8988T (cell line): ENCODE measurements at places on chromosomes 5 and 9.

DNA sequence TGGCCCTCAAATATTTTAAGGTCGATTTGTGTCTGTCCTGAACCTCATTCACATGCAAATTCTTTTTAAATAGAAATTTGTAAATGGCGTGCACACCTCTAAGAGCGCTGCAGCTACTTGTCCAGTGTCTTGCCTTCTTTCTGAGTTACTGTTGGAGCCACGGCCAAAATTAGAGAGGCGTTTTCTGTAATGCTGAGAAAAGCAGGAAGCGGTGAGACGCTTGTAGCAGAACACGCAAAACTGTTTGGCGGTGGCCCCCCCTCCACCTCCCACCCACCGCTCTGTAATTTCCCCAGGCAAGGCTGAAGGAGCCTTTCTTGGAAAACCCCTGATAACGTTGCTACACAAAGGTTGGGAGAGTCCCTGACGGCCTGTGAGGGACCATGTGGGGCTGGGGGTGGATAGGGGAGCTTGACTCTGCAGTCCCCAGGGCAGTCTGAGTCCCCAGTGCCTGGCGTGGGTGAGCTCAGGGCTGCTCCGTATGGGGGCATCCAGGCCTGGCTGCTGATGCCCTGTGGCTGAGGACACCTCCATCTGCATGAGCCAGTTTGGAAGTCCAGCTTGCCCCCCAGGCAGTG is 96.5 kb downstream of the GADD45G start:
- no peak for DNase-seq

DNA sequence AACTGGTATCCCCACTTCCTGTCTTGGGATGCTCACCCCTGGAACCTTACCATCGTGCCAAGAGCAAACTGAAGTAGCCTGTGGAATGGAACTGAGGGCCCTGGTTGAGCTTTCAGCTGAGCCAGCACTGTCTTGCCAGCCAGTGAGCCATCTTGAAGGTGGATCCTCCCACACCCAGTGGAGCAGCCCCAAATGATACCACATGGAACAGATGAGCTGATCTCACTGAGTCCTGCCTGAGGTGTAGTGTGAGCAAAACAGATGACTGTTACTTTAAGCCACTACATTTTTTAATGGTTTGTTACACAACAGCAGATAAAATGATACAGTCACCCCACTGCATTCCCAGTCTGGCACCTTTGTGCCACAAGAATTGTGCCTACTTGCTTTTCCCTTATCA is 2.2 kb upstream of the PCYOX1L start:
- DNase-seq = no peak

DNA sequence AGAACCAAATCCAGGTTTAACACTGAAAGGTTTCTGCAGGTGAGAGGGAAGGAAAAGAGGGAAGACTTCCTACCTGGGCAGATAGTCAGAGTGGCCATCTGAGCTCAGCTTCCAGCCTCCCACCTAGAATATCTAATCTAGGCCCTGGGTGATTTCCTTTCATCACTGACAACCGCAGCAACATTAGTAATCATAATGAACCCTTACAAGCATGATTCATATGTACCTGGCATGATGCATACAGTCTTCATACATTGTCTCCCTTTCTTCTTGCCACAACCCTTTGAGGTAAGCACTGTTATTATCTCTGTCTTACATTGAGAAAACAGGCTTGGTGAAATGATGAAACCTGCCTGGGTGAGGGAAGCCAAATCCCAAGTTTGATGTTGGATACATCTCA is 13.5 kb downstream of the AFAP1L1 start:
- no peak for DNase-seq

DNA sequence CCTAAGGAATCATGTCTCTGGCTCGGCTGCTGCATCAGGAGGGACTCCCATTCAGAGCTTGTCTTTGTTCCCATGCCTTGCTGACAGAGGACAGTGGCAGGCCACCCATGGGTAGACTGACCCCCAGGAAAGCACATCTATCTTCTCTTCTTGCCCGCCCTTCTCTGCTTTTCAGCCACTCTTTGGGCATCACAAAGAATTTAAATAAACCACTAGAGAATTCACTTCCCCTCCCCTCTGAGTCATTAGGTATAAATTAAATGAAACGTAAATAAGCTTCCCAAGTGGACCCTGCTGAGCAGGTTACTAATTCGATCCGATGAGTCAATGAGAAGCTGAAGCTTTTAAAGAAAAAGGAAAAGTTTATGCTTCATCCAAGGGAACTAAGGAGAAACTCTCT is 97.0 kb downstream of the DRD1 start:
- no peak for DNase-seq

DNA sequence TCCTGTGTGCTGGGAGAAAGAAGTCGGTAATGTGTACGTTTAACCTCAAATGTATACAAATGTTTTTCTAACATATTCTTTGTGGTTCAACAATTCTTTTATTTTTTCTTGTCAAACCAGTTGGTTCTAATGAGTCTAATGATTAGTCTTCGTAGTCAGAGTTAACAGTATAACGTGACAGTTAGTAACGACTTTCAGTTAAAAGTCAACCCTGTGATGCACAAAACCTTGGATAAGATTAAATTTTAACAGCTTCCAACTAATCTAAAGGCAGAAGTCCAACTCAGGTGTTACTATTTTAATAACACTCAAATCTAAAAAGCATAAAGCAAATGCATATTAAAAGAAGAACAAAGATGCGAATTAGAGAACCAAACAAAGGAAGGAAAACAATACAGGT is 47.0 kb downstream of the SEMA6A start:
- no peak for DNase-seq

GRCh38 chr5:62011089-62011664 is 294.8 kb upstream of the KIF2A start:
- no peak for DNase-seq

DNA sequence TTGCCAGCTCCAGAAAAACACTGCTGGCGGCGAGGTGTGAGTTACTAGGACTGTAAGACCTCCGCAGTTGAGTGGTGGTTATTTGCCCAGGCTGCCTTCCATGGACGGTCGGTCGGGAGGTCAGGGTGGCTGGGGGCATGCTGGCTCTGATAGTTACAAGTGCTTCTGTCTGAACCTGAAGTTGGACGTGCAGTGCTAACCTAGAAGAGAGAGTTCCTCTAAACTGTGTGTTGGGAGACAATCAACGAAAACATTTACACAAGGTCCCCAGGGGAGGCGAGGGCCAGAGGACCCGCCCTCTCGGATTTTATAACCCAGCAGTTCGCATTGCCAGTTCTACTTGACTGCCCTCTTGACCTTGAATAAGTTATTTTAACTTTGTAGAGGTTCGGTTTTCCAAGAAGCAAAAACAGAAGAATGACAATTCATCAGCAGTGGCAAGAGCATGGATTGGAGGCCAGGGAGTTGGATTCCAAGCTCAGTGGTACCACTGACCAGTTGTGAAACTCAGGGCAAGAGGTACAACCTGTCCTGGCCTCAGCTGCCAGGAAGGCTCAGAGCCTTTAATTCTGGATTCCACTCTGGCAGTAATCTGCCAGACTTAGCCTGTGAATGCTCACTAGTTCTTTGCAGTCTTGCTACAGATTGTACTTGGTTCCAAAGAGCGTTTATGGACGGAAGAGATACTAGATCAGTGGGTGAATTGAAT is 28.7 kb upstream of the PDE8B start:
- DNase-seq = no peak

DNA sequence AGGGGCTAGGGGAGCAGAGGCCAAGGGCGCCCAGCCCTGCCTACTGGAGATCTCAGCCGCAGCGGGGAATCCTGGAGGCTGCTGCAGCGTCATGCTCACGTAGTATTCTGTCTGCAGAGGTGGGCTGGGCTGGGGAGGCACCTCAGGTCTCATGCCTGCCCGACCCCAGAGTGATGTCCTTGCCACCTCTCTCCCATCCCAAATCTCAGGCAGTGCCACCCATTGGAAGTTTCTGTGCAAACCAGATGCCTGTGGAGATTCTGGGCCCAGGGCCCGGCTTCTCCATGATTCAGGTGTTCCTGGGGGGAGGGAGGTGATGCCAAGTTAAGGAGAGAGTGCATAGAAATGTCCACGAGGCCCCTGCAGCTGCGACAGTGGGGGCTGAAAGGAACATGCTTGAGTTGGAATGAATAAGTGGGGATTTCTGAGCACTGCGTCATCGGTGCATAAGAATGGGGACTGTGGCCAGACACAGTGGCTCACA is 72.0 kb downstream of the ANKRD33B start:
- DNase-seq = no peak

- DNase-seq = no peak
These were observed 53.7 kb upstream of the RPL26L1 start for GRCh38 chr5:172905346-172906140.

GRCh38 chr5:101976933-101977332 is 319.2 kb downstream of the SLCO4C1 start:
- DNase-seq = no peak

DNA sequence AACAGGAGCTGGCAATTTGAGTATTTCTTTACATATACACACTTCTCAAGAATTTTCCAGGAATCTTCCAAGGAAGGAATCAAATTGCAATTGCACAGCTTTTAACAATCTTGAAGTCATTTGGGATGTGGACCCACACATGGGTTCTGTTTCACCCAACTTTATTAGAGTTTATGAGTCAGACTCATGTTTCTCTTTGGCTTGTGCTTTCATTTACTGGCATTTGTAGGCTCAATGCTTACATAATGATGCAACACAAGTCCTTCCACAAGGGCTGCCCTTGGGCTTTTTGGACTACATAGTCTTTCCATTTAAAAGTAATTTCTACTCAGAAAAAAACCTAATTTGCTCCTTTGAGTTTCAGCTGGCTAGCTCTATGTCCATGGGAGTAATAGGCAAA is 4.6 kb upstream of the CDC37L1 start:
- DNase-seq = no peak

GRCh38 chr5:122429545-122430318 is 117.7 kb downstream of the SNCAIP start:
- no peak for DNase-seq

GRCh38 chr5:75465480-75465879 is 45.9 kb downstream of the CERT1 start:
- DNase-seq = no peak

DNA sequence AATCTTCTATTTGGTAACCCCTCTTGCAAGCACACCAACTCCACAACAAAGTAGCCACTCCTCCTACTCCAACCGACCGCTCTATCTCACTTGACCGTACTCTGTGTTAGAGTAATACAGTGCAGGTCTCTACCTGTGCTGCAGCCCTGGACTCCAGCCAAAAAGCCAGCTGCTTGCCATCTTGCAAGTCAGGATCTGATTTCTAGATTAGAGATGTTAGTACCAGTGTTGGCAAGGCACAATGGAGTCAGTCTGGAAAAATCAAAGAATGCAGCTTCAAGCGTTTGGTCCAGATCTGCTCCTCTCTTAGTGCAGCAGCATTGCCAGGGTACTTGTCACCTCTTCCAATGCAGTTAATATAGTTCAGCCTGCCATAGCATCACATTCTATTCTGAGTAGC is 477.6 kb downstream of the ZSWIM6 start:
- no peak for DNase-seq

DNA sequence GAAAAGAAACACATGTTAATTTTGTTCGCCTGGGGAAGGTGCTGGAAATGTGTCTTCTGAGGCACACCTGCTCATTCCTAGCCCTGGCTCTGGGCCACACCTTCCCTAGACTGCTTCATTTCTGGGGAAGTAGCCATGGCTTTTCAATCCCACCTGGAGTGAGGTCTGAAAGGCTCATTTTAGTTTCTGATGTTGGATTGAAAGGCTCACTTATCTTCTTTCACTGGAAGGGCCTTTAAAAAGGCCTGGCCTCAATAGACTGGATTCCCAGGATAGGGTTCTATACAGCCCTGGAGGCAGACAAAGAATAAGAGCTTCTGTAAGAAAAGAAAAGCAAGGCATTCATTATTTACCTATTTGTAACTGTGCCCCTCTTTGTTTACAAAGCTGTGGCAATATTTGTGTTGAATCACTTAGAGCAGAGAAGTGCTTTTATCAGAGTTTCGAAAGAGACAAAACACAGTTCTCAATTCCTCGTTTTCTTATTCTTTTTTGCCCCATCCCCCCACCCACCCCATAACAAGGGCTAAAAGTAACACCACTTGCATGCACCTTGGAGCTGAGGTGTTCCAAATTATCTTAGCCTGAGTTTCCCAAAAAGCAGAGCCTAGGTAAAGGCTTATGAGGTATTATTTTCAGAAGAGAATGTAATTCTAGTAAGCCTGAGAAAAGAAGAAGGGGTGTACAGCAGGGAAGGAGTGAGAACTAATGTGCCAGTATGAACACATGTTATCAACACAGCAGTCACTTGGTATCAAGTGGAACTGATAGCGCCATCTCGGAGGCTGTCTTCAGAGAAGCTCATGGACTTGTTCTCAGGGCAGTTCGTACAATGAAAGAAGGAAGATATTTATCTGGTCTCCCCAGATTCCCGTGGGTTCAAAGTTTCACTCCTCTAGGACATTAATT is 413.1 kb downstream of the KCTD16 start:
- DNase-seq = no peak

- DNase-seq = no peak
These were observed 11.7 kb upstream of the DENND1A start for GRCh38 chr9:123941524-123942070.

DNA sequence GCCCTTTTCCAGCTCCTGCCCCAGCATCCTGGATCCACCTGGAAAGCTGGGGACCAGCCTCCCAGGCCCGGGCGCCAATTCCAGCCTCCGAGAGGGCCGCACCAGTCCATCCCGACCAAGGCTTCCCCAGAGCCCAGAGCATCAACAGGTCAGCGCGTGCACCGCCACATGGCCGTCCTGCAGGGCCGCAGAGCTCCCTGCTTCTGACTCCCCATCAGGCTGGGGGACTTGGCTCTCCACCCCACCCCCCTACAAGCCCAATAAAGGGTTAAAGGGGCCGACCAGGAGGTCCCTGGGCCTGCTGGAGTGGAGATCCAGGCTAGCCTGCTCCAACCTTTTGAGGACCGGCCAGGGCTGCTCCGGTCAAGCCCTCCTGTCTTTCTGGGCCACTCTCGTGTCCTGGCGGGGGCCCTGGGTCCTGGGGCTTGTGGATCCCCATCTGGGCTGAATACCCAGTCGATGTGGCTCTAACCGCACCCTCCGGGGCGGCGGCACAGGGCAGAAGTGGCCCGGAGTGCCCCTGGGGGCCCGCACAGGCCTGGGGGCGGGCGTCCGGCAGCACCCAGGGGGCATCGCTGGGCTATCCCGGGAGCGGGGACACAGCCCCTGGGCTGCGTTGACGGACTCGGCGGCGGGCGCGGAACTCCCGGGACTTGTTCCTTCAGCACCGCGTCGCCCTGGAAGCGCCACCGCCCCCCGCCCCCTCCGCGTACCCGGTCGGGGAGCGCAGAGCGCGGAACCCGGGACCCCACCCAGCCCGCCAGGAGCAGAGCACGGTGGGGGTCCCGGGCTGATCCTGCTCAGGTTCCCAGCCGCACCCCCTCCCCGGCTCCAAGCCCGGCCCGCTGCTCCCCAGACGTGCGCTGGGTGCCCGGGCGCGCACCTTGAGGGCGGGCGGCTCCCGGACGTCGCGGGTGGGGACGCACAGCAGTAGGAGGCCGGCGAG is 590 bp downstream of the ENTPD2 start:
- DNase-seq = peak; percentile 68

DNA sequence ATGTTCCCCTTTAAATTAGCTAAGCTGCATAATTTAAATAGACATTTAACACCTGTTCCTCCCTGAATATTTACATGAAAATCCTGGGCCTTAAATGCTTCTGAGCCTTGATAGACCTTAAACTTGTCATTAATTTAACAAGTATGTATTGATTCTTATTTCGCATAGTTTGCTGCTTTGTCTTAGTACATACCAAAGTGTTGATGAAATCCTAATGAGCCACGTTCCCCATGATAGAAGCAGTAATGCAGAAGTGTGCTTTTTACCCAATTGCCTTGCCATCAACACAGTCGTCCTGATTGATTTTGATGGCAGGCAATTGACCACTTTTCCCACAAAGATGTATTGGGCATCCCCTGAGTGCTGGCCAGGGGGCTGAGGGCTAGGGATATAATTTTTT is 213.5 kb downstream of the SGCD start:
- no peak for DNase-seq
